NCI-H2029 treated with DMSO at 0.1 percent for 48 hours (cell line): ENCODE measurements at places on chromosomes 16 and 17.
A peak's percentile ranks its signal among the peaks of the same experiment; 100 is the strongest.

DNA sequence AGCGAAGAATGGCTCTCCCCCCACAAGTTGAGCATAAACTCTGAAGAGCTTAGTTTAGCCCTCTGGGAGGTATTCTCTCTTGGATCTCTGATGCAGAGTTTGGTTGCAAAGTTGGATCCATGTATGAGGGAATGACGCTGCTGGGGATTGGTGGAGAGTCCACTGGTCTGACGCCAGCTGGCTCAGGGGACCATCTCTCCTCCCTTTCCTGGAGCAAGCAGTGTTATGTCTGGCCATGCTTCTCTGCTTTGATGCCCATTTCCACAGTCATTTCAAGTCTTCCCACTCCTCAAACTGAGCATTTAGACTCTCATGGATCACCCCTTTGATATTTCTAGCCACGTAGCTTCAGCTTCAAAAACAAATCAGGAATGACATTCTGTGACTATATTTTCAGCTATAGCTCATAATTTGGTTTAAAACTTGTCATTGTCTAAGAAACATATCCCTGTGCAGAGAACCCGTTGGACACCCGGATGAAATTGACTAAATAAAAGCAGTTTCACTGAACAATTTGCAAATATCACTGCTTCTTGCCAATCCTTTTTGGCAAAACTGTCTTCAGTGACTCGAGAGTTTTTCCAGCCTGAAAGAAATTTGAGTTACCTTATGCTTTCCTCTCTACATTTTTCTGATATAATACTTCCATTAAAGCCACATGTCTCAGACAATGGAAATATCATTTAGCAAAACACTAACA is 193.4 kb upstream of the CDH11 start:
- no peak for DNase-seq

DNA sequence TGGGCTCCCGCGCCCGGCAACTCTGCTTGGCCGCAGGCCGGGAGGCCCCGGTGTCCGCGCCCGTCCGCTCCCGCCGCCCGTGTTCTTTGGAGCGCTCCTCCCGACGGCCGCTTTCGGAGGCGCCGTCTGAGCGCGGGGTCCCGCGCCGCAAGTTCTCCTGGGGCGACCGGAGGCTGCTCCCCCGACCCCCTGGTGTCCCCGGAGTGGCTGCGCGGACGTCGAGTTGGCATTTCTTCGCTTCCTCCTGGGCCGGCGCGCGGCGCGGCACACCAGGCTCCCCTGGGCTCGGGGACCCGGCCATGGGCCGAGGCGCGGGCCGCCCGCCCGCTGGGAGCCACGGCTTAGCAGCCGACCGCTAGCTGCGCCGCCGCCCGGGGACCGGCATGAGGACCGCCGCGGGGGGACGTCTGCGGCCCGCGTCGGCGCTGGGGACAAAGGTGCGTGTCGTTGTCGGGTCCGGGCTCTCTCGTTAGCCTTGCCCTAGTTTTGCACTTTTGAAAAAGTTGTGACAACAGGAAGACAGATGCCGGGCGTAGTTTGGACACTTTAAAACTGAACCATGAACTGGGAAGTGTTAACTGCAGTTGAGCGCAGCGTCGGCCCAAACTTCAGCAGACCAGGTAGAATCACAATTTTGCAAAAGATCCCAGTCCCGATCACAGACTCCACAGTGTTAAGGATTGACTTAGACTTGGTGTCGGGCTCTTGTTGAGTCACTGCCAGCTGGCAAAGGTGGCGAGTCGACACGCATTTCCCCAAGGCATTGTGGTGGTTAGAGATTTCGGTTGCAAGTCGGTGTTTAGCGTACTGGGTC is 700 bp downstream of the UBN1 start:
- DNase-seq: peak; percentile 14

DNA sequence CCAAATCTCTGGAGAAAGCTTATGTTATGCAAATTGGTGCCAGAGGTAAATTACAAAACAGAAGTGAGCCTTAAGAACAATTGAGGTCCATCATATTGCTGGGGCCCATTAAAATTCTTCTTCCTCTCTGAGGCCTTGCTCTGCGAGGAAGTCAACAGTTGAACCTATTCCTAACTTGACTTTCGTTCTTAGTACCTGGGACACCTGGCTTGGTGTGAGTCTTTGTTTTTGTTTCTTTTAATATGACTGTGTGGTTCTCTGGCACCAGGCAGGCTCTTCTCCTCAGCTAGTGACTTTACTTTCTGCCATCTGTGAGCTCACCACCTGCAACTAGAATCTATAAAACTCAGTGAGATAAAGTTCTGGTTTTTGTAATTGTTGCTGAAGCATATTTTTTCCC is 120.4 kb downstream of the CBLN1 start:
- no peak for DNase-seq

- no peak for DNase-seq
These were observed 22.6 kb upstream of the NF1 start for GRCh38 chr17:31072186-31072585.

DNA sequence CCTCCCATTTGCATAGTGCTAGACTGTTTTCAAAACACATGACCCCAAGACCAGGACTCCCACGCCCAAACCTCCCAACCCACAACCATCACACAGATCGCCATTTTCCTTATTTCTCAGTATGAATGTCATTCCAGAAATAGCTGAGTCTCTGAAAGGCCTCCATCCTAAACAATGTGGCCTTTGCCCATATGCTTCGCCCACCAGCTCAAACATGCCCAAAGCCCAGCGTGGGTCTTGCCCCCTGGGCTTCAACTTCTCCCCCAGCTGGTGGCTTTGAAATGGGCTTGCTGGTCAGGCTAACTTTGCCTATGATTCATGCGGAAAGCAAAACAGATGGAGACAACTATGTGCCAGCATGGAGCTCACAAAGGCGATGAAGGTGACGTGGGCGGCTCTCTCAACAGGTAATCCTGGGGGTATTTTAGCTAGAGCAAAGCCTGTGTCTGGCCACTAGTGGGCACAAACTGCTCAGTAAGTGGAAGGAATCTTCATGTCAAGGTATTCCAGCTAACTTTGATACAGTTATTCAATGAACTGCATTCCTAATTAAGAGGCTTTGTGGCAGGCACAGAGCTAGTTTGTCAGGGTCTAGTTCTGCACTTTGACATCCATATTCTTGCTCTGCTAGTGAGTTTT is 17.1 kb downstream of the PMP22 start:
- DNase-seq: no peak

DNA sequence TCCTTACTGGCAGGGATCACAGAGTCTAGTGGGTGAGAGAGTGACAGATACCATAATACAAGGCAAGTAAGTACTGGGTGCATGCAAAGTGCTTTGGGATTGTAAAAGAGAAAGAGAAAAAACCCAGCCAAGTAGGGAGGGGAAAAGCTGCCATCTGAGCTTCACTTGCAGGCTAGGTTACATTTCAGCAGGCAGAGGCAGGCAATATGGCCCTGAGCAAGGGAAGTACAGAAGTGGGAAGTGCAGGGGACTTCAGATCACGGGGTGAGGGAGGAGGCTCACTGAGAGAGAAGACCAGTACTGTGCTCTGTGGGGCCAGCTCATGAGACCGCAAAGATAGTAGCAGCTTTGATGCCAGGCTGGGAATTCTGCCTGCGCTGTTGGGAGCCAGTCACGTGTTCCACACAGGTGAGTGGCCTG is 230.6 kb downstream of the MSI2 start:
- DNase-seq: no peak

DNA sequence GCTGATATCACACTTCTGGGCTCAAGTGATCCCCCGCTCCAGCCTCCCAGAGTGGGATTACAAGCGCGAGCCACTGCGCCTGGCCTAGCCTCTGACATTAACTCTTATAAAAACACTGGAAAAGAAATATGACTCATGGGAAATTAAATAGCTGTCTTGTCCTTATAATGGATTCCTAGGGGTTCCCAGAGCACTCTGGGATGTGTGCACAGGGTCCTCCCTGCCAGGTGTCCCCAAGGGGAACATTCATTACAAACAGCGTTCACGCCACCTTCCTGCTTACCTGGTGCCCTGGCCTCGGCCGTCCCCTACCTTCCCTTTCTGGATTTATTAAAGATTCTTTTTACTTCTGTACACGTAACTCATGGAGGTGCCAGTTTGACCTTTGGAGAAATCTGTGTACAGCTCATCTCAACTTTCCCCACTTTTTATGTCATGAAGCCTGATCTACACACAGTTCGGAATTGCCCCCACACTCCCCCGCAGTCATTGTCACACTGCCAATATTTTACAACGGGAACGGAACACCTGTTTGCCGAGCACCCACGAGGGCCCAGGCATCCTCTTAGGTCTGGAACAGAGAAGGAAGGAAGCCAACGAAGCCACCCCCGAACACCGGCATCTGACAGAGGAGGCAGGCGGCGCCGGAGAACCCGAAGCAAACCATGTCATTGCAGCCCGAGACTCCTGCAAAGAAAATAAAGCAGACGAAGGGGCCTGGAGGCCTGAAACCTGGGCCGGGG is 39.7 kb upstream of the MEAK7 start:
- no peak for DNase-seq

GRCh38 chr17:42097691-42098631 is at the start of gene ZNF385C:
ZNF385C (minus strand) TSS chr17:42098473; CDS start chr17:42063056, 35,417 bp downstream.
- DNase-seq: no peak

GRCh38 chr17:49214676-49215360 is 4.3 kb downstream of the ABI3 start:
- DNase-seq: no peak

DNA sequence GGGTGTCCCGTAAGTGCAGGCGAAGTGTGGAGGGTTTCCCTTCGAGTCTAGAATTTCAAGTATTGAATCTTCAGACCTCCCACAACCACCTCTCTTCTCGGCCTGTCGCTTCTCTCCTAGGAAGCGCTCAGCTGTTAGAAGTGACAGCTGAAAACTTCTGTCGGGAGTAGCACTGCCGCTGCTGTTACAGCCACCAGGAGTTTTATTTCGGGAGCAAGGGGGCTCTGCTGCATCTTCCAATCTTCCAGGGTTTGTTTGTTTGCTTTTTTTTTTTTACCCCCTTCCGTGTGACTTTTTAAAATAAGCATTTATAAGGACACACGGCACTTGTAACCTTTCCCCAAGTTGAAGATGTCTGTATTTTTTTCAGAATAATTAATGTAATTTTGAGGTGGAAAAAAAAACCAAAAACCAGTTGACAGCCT is 767 bp downstream of the RPS6KB1 start:
- DNase-seq: no peak

GRCh38 chr17:42456223-42457106 is 2.2 kb upstream of the ATP6V0A1 start:
- no peak for DNase-seq

DNA sequence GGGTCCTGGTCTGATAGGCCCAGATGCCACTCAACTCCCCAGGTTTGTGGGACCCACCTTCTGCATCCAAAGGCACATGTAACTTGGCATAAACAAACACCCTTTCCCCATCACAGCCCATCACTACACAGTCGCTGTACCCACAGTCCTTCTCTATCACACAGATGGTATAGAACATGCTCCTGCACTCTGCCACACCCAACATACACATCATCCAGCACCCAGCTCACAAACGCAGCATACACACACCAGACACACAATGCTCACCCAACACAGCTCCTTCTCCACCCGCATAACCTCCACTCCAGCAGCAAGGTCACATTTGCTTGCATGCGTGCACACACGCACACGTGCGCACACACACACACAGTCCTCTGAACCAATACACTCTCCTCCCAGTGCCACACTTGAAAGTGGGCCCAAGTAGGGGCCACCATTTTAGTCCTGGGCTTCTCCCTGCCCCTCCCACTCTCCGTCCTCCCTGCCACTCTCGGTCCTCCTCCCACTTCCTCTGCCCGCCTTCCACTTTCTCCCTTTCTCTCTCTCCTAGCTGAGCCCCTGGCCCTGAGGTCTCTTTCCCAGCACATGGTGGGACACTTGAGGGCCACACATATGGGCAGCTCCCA is 8.5 kb upstream of the TMEM92 start:
- no peak for DNase-seq

DNA sequence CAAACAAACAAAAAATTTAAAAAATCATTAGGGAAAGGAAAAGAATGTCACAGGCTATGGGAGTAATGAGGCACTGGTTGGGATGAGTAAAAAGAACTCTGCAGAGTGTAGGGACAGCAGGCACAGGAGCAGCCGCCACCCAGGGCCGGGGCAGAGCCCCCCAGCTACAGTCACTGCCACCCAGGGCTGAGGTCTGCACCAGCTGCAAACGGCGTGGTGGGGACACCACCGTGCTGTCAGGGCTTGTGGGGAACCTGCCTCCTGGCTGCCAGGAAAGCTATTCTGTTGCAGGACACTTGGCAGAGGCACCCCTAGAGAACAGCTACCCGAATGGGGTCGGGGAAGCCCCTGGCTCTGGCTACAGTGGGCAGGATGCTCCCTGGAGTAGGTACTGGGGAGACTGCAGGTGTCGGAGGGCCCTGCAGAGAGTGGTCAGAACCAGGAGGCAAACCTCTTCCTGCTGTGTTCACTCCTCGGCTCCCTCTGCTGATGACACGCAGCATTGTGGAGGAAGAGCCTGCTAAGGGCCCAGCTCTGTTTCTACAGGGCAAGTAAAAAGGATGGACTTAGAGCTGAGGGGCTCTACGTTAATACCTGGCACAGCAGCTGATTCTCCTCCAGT is 32.3 kb upstream of the CAPN15 start:
- no peak for DNase-seq

DNA sequence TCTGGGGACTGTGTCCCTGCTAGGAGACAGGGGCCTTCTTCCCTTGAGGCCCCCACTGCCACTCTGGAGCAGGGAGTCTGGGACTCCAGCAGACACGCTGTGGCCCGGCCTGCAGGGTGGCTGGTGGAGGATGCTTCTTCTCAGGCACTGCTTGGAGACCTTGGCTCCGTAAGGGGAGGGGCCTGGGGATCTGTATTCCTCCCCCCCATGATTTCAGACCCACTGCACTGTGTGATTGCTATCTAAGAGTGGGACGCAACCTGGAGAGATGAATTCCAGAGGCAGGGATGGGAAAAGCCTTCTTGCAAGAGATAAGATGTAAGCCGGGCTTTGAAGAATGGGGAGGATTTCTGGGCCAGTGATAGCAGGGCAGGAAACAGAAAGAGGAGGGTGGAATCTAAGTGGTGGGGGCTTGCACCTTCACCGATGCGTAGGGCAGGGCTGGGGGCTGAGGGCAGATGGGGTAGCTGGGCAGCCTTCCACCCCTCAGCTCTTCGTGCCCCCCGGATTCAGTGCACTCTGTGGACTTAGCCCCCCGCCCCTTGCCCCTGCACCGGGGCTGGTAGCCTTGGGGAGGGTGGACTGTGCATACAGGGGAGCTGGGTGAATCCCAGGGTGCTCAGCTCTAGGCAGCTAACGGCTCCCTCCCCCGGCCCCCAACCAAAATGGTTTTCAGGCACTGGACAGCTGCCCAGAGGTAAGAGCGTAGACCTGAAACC is 5.2 kb upstream of the GSE1 start:
- DNase-seq: no peak
